Naive thymus-derived CD8-positive, alpha-beta T cell (primary cell): ENCODE measurements at places on chromosomes 16 and 17. TPM values are rescaled to one million over a fixed set of nuclear protein-coding genes. Genes with fewer than 3 reads are reported as not detected.

CD300LB gene
- not detected for polyA plus RNA-seq

KRT9 gene
- not detected for polyA plus RNA-seq

AANAT gene
- polyA plus RNA-seq, result not detected

PRDM7 gene
- polyA plus RNA-seq, result not detected

ITPRIPL2 gene
- polyA plus RNA-seq, result not detected

RAMP2 gene
- not detected for polyA plus RNA-seq

C16orf87 gene
- 5.7 TPM for polyA plus RNA-seq

EME1 gene
- not detected for polyA plus RNA-seq

MYO1C gene
- 1.5 TPM for polyA plus RNA-seq

NF1 gene
- polyA plus RNA-seq, result 14.3 TPM

NPLOC4 gene
- polyA plus RNA-seq, result 51.2 TPM

DLX4 gene
- 0.11 TPM for polyA plus RNA-seq

CDRT15L2 gene
- not detected for polyA plus RNA-seq

SHISA9 gene
- polyA plus RNA-seq, result not detected

SYT17 gene
- not detected for polyA plus RNA-seq

TBL3 gene
- 44.6 TPM for polyA plus RNA-seq

UBFD1 gene
- 15.4 TPM for polyA plus RNA-seq

GPRC5C gene
- polyA plus RNA-seq, result not detected

HBA2 gene
- polyA plus RNA-seq, result not detected

CDH11 gene
- not detected for polyA plus RNA-seq

SPECC1 gene
- polyA plus RNA-seq, result 3.1 TPM

KRT12 gene
- polyA plus RNA-seq, result not detected

ODAD4 gene
- polyA plus RNA-seq, result 0.09 TPM

ZG16 gene
- polyA plus RNA-seq, result not detected

KRT222 gene
- not detected for polyA plus RNA-seq

CCL3 gene
- 10.9 TPM for polyA plus RNA-seq

PIRT gene
- not detected for polyA plus RNA-seq

FCSK gene
- 9.6 TPM for polyA plus RNA-seq

PRAC2 gene
- not detected for polyA plus RNA-seq

FA2H gene
- not detected for polyA plus RNA-seq
